Activated naive CD8-positive, alpha-beta T cell treated with anti-CD3 and anti-CD28 coated beads for 36 hours (primary cell): ENCODE measurements at places on chromosomes 1 and 21. TPM values are rescaled to one million over a fixed set of nuclear protein-coding genes. Genes with fewer than 3 reads are reported as not detected.

Gene SERINC2
- total RNA-seq = 0.16 TPM

Gene ITLN2
- total RNA-seq = not detected

Gene CAPN8
- not detected for total RNA-seq

Gene GDAP2
- total RNA-seq = 21.3 TPM

Gene CRP
- total RNA-seq = not detected
